ENCODE measurements at places on chromosomes 5 and 9.

GRCh38 chr9:98375138-98375726 is 119.8 kb upstream of the TBC1D2 start:
- DNase-seq = peak; percentile 21

DNA sequence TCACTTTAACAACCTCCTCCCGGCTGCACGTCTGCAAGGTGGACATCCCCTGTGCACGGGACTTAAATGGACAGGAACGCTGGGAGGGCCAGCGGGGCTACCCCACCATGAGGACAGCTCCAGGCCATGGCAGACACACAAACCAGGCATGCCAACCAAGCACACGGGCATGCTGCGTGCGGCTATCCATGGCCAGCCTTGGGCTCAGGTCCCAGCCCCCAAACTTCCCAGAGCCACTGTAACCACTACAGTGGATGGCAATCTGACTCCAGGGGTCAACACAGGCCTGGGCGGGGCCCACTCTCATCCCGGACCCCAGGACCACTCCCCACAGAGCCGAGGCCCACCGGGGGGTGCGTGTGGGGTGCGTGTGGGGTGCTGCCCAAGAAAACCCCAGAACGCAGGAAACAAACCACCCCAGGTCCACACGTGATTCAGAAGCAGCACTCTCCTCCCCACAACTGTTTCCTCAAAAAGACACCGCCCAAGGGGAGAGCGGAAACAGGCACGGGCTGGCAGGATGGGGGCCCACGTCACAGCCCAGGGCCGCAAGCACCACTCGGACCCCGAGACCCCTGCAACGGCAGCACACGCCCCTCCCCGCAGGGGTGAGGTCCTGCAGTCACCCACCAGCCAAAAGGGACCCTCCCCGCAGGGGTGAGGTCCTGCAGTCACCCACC is 7.4 kb downstream of the SLC12A7 start:
- no peak for DNase-seq

- DNase-seq = no peak
Observed at GRCh38 chr5:149002761-149003689, 59.8 kb downstream of the SH3TC2 start.

DNA sequence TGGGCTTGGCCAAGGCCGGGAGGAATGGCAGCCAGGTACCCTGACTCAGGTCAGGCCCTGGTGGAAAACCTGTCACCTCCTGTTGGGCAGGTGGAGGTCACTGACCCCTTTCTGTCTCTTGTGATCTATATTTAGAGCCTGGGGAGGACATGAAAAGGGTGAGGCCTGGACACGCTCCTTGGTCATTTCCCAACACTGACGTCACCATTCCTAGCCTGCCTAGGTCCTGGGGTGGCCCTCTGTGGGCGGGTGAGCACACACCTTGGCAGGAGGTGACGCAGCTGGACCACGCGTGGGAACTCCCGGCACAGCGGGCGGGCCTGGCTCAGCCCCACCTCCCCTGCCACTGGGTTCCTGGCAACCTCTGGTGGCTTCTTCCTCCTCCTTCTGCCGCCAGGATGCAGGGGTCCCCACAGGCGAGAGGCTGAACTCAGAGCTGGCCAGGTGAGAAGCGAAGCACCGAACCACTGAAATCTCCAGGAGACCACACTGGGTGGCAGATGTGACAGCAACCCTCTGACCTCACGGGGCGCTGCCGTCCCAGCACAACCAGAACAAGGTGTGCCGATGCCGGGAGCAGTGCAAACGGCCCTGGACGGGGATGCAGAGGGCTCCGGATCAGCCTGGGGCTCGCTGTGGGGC is 6.4 kb upstream of the RALGDS start:
- DNase-seq = no peak

GRCh38 chr5:40614923-40615585 is 64.7 kb upstream of the PTGER4 start:
- no peak for DNase-seq

DNA sequence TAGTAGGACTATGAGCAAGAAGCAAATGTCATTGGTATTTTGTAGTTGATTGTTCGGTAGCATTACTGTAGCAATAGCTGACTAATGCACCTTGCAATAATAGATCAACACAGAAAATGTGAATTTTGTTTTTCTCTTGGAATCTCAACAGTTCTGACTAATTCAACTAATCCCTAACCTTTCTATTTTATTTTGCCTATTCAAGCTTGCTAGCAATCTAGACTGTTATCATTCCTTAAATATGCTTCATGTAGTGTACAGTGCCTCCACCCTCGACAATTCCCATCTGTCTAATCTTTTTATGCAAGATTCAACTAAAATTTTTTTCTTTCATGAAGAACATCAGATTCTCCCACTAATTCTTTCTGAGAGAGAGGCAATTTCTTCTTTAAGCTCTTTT is 570.6 kb downstream of the PDE4D start:
- DNase-seq = no peak

- DNase-seq = no peak
Observed at GRCh38 chr5:30347858-30348257, 845.6 kb upstream of the CDH6 start.

- no peak for DNase-seq
Observed at GRCh38 chr5:17928581-17928981, 294.3 kb downstream of the TAF11L14 start.

GRCh38 chr9:8456344-8456743 is 656.8 kb upstream of the DMAC1 start:
- no peak for DNase-seq

- DNase-seq = no peak
Observed at GRCh38 chr5:43530648-43531047, 15.7 kb upstream of the C5orf34 start.

GRCh38 chr5:17761326-17761725 is 127.1 kb downstream of the TAF11L14 start:
- DNase-seq = no peak

DNA sequence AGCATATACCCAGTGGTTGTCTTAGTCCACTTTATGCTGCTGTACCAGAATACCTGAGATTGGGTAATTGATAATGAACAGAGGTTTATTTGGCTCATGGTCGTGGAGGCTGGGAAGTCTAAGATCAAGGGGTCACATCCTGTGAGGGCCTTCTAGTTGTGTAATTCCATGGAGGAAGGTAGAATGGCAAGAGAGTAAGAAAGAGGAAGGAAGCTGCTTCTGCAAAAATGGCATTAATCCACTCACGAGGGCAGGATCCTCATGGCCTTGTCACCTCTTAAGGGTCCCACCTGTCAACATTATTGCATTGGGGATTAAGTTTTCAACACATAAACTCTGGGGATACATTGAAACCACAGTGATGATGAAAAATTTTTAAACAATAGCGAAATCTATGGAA is 17.0 kb downstream of the BTNL8 start:
- no peak for DNase-seq

- DNase-seq = no peak
Observed at GRCh38 chr5:180135967-180136629, 64.5 kb upstream of the RNF130 start.

DNA sequence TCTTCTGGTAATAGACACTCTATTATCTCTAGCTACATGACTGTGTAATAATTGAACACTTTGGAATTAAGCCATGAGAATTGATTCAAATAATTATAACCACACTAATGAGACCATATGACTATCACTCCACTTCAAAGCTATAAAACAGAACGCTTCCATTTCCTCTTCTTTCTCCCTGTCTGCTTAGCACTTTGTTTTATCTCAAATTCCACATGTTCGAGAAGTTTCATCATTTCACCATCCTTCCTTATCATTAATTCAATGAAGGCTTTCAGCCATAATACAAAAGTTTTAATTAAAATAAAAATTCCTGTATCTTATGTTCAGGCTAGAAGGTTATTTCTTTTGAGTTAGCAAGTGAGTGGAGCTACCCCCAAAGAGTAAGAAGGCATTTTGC is 7.4 kb upstream of the DCTN4 start:
- DNase-seq = no peak

Data from CMK (cell line).